Activated CD8-positive, alpha-beta memory T cell treated with anti-CD3 and anti-CD28 coated beads, Interleukin-2, amount 50 U/mL, for 4 hours (primary cell): ENCODE measurements at places on chromosomes 2 and 18.

DNA sequence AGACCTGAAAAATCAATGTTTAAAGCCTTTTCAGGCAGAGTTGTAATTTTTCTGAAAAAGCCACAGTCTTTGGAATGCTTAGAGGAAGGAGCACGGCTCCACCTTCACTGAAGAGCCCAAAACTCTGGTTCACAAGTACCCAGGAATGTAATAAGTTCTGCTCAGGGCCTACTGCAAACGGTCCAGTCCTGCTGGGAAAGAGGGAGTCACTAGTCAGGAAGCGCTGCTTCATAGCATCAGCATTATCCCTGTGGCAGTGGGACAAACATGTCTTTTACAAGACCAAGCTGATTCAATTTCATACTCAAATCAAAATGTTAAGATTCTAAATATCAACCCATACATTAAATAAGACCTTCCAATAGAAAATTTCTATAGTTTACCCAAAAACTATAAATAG, 152.9 kb upstream of the PGAP1 start:
- no peak for DNase-seq

- DNase-seq, result no peak
Measured at GRCh38 chr2:203750346-203751068, 44.1 kb downstream of the CD28 start.

- DNase-seq, result no peak
Measured at GRCh38 chr2:182941121-182941722, 74.8 kb upstream of the FRZB start.

DNA sequence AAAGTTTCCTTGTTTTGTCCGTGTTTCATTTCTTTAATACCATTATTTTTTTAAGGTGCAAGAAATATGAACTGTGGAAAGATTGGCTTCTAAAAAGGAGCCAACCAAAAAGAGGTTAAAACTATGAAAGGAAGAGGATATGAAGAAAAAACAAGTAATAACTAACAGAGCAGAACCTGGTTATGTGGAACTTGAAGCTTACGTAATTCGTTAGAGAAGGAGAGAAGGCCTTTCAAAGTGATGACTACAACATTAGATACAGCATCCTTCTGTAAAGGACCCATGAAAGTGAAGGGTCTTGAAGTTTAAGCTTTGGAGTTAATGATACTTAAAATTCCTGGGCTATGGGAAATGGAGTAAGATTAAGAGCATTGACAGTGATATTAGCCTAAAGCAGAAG, 84.5 kb downstream of the ANKRD12 start:
- DNase-seq, result no peak

GRCh38 chr2:71455011-71455740, 1.8 kb downstream of the DYSF start:
- DNase-seq, result no peak

DNA sequence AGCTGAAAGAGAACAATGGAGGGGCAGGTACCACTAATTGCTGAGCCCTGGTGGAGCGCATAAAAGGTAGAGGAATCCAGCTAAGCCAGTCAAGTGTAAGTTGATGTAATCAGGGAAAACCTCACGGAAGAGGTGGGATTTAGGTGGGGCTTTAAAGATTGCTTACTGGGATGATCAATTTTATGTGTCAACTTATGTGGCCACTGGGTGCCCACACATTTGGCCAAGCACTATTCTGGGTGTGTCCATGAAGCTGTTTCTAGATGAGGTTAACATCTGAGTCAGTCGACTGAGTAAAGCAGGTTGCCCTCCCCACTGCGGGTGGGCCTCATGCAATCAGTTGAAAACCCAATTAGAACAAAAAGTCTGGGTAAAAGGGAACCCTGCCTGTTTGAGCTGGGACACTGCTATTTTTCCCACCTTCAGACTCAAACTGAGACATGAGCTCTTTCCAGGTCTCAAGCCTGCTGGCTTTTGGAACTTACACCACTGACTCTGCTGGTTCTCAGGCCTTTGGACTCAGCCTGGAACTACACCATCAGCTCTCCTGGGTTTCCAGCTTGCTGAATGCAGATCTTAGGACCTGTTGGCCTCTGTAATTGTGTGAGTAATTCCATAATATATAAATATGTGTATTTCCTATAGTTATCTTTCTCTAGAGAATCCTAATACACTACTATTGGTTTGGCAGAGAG, 67.3 kb downstream of the MYO5B start:
- DNase-seq, result no peak

DNA sequence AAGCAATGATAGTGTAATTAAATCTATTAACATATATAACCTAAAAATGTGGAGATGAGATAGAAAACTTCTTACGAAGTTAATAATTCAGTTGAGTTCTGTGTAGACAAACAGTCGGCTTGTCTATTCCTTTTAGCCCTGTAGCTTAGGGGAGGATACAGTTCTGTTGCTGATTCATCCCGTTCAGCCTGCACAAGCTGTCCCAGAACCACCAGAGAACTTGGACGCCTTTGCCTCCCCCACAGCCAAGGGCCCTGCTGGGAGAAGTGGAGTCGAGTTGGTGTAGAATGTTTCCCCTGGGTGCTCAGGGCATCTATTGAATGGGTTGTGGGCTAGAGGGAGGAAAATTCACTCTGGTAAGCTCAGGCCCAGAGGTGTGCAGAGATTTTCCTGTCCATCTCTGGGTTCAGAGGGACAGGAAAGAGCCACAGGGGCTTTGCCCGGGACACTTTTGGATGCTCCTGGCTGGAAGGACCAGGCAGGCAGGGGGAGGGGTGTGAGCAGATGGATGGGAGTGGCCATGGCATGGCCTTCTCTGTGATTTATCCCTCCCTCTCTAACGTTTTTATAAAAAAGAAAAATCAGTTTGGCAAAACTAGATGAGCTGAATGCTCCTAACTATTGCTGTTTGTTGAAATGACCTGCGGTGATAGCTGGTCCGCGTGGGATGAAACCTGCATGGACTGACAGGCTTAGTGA, 42.8 kb upstream of the GALR1 start:
- DNase-seq, result no peak

DNA sequence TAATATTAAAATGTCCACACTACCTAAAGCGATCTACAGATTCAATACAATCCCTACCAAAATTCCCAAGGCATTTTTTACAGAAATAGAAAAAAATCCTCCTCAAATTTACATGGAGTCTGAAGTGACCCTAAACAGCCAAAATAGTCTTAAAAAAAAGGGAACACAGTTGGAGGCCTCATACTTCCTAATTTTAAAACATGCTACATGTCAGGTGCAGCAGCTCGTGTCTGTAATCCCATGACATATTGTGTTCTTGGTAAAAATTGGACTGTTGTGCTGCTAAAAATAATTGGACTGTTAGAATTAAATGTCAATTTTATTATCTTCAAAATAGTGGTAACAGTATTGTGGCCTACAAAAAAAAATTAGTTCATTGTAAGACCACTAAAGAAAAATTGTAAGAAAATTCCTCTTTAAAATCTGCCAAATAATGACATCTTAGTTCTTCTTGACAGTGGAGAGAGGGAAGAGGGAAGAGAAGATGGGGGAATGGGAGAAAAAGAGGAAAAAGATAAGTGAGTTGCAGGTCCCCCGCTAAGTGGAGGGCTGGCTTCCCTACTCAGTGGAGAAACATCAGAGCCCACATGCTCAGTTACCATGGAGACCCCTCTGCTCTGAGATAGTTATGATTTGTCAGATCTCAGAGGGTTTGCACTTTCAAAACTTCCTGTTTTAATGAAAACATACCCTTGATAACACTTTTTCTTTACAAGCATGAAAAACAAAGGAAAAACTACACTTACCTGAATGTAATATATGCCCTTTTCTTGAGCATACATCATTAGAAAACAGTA, 46.5 kb downstream of the UNC50 start:
- peak; percentile 37 for DNase-seq

GRCh38 chr18:8688816-8689215, 16.5 kb upstream of the MTCL1 start:
- no peak for DNase-seq

DNA sequence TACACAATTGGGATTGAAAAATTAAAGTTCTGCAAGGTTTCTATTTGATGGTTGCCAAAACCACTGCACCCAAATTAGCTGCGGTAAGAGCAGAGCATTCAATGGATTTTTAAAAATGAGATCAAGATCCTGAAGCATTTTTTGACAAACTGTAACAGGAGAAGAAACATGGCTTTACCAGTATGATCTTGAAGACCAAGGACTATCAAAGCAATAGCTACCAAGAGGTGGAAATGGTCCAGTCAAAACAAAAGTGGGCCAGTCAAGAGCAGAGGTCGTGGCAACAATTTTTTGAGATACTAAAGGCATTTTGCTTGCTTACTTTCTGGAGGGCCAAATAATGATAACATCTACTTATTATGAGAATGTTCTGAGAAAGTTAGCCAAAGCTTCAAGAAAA, 186.8 kb downstream of the RDH14 start:
- DNase-seq, result no peak

GRCh38 chr2:218017211-218018053, 14.6 kb upstream of the TNS1 start:
- DNase-seq, result no peak

GRCh38 chr2:240670402-240670801, 12.3 kb downstream of the AQP12B start:
- no peak for DNase-seq

- peak; percentile 15 for DNase-seq
Measured at GRCh38 chr18:50009773-50010335, 185.1 kb downstream of the MYO5B start.

DNA sequence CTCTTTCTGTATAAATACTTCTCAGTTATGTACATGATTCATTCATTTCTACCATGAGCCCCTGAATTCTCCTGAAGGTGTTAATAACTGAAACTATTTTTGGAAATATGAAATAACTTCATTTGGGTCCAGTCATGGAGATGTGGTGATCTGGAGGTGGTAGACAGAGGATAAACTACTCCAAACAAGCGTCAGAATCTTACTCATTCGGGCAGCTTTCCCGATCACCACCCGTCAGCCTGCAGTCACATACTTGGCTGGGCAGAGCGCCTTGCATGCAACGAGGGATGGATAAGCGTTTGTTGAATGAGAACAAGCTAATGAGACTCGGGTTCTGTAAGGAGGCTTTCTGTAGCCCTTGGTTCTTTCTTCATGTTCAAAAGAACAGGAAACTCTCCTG, 222.7 kb downstream of the CD226 start:
- no peak for DNase-seq

DNA sequence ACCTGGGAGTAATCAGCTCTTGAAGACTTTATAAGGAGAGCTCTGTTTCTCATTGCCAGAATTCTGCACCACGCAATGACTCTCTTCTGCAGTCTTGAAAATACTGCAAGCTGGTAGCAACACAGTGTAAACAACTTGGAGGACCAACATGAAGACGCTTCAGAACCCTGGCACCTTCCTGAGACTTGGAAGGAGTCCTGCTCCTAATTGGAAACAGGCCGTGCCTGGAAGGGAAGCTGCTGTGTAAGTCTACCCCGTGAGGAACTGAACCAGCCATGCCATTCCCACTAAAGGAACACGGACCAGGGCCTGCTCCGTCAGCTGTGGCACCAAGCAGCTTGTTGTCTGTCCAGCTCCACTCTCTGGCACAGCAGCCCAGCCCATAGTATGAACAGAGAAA, 171.1 kb downstream of the PAX3 start:
- DNase-seq, result no peak

- DNase-seq, result peak; percentile 64
Measured at GRCh38 chr18:51030537-51031258, 685 bp downstream of the SMAD4 start.

DNA sequence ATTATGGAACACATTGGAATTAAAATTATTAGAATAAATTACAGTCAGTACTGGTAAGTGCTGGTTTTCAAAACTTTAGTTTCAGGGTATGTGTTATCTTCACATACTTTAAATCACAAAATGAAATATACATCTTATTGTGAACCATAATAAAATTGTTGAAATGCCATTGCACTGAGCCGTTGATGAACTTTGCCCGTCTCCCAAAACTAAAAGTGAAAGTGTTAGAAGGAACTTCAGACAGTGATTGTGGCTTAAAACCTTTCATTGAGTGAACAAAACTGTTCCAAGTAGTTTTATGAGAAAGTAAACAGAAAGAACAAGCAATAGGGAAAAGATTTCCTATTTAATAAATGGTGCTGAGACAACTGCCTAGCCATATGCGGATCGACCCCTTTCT, 811.6 kb downstream of the PLCL1 start:
- DNase-seq, result no peak

GRCh38 chr2:226079671-226080181, 680.2 kb downstream of the NYAP2 start:
- DNase-seq, result no peak

DNA sequence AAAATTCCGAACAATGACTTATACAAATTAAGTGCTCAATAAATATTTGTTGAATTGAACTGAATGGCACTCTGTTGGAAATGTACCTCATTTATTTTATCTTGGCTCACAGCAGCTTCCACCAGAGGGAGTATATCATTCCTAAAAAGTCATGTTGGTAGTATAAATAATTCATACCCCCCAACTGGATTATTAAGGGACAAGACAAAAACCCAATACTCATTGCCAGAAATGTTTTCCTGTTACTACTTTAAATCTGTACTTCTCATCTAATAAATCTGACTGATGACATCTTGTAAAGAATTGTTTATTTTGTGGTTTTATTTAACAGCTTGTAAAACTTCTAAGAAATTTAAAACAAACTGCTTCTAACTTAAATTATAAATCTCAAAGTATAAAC, 163.9 kb downstream of the CDH2 start:
- no peak for DNase-seq

GRCh38 chr2:53513167-53513666, 254.4 kb upstream of the CHAC2 start:
- no peak for DNase-seq

DNA sequence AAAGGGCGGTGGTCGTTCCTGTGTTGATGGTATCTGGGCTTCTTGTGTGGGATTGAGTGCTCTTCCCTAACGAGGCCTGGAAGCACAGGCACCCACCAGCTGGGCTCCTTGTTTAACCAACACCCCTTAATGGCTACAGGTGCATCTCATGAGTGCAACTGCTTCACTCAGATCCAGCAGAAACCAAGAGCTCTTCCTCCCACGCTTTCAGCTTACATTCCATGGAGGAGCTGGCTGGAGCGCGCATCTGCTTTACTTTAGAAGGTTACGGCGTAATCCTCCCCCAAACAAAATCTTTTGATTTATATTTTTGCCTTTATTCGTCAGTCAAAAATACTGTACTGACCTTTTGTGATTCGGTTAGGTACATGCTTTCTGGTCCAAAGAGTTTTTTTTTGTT, 174.7 kb downstream of the LTBP1 start:
- DNase-seq, result no peak

DNA sequence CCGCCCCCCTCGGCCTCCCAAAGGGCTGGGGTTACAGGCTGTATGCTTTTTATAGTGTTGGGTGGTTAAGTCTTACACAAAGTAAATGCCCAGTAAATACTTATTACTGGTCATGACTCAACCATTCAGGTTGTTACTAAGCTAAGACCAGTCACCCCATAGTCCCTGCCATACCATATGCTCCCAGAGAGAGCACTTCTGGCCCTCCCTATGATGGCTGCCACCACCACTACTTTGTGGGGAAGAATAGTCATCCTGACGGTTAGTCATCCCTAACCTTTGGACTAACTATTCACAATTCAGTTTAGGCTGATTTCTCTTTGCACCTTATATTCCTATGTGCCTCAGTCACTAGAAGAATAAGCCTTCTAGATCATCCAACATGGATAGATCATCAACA, 42.0 kb upstream of the MSH2 start:
- DNase-seq, result no peak
